ENCODE measurements at places on chromosomes 5 and 9.

GRCh38 chr9:126587187-126588185, 26.2 kb upstream of the LMX1B start:
- no peak for DNase-seq

GRCh38 chr5:157571357-157571827, 4.2 kb downstream of the ADAM19 start:
- no peak for DNase-seq

DNA sequence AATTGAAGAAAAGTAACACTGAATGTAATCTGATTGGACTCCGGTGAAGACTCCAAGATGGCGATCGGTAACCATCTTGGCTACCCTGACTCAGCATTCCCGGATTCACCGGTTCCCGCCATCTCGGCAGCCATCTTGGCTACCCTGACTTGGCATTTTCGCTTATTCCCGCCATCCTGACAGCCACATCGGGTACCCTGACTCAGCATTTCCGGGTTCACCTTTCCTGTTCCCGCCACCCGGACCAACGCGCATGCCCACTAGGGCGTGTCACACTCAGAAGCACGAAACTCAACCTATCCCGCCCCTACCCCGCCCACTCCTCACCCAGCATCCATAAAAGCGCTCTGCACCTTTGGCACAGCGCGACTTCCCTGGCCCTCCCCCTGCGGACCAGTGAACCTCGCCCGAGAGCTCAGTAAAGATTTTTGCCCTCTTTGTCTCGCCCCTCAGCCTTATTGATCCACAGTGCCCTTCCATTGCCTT, 17.2 kb downstream of the SPTLC1 start:
- no peak for DNase-seq

DNA sequence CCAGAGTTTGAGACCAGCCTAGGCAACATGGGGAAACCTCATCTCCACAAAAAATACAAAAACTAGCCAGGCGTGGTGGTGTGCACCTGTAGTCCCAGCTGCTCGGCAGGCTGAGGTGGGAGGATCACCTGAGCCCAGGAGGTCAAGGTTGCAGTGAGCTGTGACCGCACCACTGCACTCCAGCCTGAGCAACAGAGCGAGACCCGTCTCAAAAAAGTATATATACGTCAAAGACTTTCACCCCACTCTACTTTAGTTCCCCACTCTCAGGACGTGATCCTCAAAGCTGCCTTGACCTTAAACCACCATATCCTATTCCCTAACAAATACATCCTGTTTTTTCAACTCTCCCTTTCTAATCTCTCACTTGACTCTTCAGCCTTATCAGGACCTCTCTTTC, 41.0 kb downstream of the PCDHGC5 start:
- DNase-seq: no peak

DNA sequence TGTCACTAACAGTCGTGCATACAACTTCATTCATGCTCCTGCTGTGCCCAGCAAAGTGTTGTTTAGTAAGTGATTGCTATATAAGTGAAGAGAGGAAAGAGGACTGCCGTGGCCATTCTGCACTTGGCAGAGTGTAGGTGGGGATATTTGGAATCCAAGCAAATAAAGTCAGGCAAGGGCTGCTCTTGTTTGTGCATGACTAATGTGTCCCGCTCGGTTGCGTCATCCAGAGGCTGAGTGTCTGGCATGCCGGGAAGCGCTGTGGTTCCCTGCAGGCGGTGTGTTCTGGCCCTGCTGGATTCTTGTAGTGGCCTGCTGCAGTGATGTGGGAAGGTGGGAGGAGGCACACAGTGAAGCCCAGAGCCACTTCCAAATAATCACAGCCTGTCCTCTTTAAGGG, 136.9 kb upstream of the ANKH start:
- DNase-seq: no peak

GRCh38 chr5:72499730-72500129, 7.5 kb downstream of the ZNF366 start:
- DNase-seq: no peak

Measured in DMS79 (cell line).